ENCODE measurements at places on chromosomes 2 and 18.

DNA sequence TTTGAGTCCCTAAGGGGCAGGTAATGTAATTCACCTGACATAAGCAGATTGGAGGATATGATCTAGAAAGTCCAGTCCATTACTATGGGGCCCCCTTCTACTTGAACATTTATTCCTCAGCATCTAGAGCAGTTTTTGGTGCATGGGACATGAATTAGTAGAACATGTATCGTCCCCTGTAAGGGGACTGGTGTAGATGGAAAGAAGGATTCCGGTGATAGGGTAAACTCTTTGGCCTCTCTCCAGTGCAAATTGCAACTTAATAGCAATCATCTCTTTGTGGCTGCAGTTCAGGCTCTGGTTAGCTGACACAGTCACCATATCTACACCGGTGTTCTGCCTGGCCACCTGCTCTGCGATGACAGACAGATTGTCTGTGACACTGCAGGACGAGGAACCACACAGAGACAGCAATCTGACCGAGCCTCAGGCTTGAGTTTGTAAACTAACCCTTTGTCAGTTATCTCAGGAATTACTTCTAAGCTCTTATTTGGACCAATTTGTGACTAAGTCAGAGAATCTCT, 6.4 kb upstream of the SLC8A1 start:
- DNase-seq = no peak

GRCh38 chr18:59661891-59662701, 35.1 kb downstream of the CCBE1 start:
- no peak for DNase-seq

GRCh38 chr2:177314194-177314593, 49.7 kb upstream of the NFE2L2 start:
- no peak for DNase-seq

DNA sequence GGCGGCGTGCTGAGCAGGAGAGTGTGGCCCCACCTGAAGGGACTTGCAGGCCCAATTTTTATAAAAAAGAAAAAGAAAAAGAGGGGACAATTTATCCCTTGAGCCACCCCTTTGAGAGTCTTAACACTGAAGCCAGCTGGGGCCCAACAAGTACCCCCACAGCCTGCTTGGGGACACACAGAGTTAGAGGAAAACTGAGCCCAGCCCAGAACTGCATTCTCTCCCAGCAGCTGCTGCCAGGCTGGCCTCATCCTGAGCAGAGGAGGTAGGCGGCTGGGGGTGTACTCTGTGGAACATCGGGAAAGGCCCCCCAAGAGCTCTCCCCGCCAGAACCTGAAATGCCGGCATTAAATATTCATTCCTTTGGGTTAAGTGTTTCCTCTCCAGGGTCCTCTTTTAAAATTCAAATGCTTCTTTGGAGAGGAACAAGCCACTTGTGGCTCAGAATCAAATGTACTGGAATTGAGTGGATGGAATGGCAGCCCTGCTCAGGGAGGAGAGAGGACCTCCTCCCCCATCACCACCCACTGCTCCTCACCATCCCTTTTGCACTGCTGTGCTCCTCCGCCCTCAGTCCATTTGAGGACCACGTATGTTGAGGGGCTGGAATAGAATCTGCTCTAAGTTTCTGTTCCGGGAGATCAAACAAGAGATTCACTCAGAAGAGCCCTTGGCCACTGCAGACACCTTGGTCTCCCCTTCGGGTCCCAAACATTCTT, 45.6 kb downstream of the C1QL2 start:
- DNase-seq = no peak

GRCh38 chr18:35164133-35164532, 76.7 kb upstream of the ZNF397 start:
- DNase-seq = no peak

- no peak for DNase-seq
Observed at GRCh38 chr2:46967990-46968647, 52.5 kb upstream of the MCFD2 start.

- DNase-seq = no peak
Observed at GRCh38 chr2:239288951-239289511, 111.8 kb downstream of the HDAC4 start.

DNA sequence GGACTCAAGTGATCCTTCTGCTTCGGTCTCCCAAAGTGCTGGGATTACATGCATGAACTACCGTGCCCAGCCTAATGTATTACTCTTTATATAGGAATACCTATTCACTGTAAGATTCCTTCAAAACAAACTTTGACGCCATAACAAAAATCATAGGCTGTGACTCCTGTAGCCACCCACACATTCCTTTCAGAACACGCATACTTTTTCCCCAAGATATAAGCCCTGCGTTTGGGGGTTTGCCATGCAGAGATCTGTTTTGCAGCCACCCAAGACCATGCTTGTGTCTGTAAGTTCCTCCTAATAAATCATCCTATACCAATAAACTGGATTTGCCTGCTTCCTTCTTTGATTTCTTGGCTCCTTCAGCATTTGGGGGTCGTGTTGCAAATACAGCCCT, 46.0 kb upstream of the STON1 start:
- DNase-seq = no peak

DNA sequence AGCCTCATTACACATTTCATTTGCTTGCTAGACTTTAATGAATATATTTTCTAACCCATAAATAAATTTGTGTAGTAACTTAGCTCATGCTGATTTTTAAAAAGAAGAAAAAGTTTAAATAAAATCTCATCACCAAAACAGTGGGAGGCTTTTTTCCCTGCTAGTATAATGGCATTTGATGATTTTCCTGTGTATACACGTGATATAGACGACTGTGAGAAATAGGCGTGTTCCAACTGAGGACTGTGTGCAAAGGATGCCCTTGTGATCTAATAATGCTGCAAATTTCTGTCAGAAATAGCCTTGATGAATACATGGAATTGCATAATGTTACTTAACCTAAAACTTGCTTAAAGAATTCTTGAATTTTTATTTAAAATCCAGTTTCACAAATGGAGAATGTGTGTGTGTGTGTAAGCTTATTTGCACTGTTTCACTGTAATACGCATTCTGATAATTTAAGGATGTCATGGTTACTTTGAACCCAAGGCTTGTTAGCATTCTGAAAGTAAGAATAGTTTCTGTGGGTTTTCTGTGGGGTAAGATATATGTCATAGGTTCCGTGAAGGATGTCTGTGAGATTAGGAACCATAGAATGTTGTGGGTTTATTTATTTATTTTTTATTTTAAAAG, 178.0 kb downstream of the DLGAP1 start:
- no peak for DNase-seq

DNA sequence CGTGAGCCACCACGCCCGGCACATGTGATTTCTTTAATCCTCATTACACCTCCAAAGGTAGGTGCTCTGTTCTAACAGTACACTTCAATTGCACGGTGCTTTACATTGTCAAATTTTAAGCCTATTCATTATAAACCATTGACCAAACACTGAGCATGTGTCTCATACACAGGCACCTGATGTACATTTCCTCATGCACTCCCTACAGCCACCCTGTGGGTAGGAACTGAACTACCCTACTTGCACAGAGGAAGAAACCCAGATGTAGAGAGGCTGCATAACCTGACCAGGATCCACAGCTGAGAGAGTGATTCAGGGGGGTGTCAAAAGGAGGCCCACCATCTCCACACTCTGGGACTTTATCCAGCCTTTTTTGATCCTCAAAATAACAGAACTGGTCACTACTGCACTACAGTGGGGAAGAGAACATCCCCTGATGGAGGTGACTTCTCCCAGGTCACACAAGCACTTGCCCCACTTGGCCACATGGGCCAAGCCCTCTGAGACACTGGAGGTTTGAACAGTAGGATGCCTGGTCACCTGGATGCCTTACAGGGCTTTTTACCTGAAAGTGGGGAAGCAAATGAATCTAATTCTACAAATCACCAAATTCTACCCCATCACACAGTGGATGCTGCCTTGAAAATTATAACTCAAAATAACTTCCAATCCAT, 6.9 kb upstream of the DPYSL5 start:
- DNase-seq = no peak

DNA sequence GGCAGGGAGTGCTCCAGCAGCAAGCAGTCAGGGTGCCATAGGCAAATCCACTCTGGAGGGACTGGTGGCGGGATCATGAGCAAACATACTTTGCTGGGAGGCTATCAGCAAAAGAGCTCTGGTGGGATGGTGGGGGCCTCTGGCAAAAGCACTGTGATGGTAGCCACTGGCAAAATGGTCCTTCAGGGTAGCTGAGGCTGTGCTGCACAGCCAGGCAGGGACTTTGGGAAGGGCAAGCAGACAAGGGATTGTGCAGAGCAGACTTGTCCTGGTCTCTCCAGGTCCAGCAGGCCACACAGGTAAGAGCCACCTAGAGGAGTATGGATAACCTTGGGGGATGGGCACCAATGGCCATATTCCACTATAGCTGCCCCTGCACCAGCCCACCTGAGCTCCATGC, 129.4 kb upstream of the OTOS start:
- DNase-seq = no peak

- DNase-seq = no peak
Observed at GRCh38 chr2:182521453-182522404, 94.9 kb upstream of the PDE1A start.

- no peak for DNase-seq
Observed at GRCh38 chr2:216804357-216805350, 55.2 kb downstream of the TNP1 start.

- DNase-seq = no peak
Observed at GRCh38 chr18:6449213-6449612, 34.5 kb upstream of the L3MBTL4 start.

- DNase-seq = no peak
Observed at GRCh38 chr2:69202327-69202726, 184.7 kb downstream of the GFPT1 start.

GRCh38 chr2:129205766-129206165, 773.7 kb upstream of the RAB6C start:
- no peak for DNase-seq

GRCh38 chr2:191321861-191322662, 76.9 kb downstream of the MYO1B start:
- DNase-seq = no peak

DNA sequence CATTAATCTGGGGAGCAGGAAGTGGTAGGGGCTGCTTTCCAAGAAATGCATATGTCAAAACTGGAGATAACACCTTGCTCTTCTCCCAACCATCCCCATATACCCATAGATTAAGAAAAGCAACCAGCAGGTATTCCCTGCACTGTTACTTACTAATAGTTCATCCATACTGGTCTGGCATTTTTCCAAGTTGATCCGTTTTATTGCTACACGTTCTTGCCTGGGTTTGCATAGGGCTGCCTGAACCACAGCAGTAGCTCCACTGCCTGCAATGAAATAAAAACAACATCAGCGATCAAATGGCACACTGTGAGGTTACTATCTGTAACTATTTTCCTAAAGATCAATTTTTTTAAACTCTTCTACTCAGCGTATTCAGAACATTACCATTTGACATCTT, 65.6 kb downstream of the STK39 start:
- no peak for DNase-seq

DNA sequence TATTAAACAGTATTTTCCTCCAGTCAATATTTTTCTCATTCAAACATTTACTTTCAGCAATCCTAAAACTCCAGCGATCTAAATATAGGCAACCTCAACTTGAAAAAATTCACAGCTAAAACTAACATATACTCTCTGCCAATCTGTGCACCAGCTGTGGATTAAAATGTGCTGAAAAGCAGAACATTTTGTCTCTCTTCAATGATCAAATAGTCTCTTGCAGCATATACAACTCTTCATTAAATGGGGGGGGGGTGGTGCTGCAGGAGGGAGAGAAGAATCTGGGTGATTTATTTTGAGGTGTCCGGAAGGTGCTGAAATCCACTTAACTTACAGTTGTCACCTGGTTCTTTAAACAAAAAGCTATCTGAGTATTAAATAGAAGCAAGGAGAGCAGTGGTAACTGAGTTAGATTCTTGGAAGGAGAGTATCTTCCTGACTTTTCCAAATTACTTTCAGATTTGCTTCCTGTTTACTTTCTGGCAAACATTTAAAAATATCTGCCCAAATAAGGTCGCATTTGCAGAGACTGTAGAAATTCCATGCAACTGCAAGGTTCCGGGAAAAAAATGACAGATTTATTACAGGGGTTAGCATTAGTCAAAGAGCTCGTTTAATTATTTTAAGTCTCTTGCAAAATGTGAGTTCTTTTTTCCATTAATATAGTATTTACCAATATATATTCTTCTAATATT, 904.7 kb upstream of the ACVR2A start:
- DNase-seq = no peak

DNA sequence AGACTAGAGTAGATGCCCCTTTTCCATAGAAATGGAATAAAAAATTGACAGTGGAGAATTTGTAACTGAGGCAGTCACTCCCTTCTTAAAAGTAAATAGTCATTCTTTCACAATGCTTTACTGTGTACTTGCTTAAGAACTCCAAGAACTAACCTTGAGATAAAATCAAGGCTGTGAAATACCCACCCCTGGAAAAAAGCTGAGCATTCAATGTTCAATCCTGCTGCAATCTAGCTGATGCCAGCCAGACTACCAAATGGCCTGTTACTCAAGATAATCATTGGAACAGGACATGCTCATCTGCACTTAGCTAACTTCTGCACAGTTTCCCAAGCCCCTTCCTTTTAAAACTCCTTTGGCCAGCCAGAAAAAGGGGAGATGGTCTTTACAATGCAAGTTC, 367.4 kb upstream of the GULP1 start:
- DNase-seq = no peak

- DNase-seq = no peak
Observed at GRCh38 chr2:189681903-189682302, 7.4 kb downstream of the ANKAR start.

DNA sequence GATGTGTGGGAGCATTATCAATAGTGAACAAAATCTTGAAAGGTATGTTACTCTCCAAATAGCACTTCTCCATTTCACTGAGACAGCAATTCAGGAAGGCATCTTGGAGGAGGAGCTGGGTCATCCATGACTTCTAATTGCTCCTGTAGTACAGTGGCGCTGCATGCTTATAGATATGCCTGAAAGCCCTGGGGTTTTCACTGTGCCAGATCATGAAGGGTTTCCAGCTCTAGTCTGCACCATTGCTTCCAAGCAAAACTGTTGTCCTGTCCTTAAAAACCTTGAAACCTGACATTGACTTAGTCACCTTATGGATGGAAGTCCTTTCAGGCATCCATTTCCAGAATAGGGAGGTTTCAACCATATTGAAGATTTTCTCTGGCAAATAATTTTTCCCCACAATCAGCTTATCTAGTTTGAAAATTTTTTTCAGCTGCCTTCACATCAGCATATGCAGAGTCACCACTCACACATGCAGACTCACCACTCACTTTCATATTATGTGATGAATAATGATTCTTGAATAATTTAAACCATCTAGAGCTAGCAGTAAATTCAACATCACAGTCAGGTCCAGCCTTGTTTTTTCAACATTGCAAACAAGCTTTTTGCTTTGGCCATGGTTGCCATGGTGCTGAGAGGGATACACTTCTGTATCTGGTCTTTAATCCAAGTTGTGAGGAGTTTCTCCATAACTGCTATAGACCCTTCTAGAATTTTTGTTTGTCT, 297.1 kb downstream of the CLIP4 start:
- DNase-seq = no peak

DNA sequence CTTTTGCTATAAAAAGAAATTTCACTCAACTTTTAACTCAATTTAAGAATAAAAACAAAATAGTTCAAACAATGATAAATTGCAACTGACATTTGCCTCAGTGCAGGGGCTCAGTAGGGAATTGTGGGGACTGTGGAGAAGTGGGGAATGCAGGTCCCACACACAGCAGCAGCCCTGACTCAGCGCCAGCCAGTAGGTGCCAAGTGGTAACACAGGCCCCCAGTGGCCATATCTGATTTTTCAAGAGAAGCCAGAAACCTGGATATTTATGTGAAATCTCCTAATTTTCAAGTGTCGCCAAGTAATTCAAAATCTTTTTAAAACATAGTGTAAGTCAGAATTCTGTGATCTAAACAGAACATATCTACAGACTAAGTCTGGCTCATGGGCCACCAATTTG, 186.3 kb downstream of the EN1 start:
- DNase-seq = no peak

Data from activated gamma-delta T cell treated with anti-CD3 and anti-CD28 coated beads, Interleukin-2, amount 50 U/mL, for 16 hours (primary cell).